ENCODE measurements at places on chromosomes 4 and X.

DNA sequence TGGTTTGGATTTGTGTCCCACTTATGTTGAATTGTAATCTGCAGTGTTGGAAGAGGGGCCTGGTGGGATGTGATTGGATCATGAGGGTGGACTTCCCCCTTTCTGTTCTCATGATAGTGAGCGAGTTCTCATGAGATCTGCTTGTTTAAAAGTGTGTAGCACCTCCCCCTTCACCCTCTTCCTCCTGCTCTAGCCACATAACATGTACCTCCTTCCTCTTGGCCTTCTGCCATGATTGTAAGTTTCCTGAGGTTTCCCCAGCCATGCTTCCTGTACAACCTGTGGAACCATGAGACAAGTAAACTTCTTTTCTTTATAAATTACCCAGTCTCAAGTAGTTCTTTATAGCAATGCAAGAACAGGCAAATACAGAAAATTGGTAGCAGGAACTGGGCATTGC, 138.7 kb downstream of the INPP4B start:
- H3K4me3 ChIP-seq = peak overlapping the region; percentile 7
- no peaks in the 10 kb centered on the region for H3K27me3 ChIP-seq
- DNase-seq = peak; percentile 65
- H3K4me1 ChIP-seq = peaks cover 62% of the 10 kb centered on the region
- H3K36me3 ChIP-seq = peaks cover 26% of the 10 kb centered on the region
- H3K27ac ChIP-seq = peak overlapping the region; percentile 93

DNA sequence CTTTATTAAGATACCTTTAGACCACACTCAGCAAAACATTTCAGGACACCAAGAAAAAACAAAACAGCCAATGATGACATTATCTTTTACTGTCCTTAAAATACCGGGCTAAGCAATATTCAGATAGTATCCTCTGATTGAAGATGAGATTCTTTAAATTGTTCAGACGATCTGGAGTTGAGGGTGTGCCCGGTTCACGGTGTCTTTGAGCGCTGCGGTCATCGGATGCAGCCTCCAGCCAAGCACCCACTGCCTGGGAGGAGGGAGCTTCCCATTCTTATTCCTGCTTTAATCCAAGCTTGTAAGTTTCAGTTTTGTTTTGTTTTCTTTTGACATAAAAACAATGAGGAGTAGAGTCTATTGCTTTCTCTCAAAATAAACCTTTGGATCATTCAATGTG, 14.1 kb downstream of the FAM149A start:
- H3K4me3 ChIP-seq = no peak overlapping the region
- no peaks in the 10 kb centered on the region for H3K36me3 ChIP-seq
- DNase-seq = no peak
- H3K4me1 ChIP-seq = no peaks in the 10 kb centered on the region
- H3K27ac ChIP-seq = no peak overlapping the region

GRCh38 chrX:72084114-72084513, 47.6 kb downstream of the RTL5 start:
- no peak for DNase-seq
- no peaks in the 10 kb centered on the region for H3K4me1 ChIP-seq
- H3K27ac ChIP-seq = no peak overlapping the region
- H3K36me3 ChIP-seq = no peaks in the 10 kb centered on the region
- H3K4me3 ChIP-seq = no peak overlapping the region
- H3K27me3 ChIP-seq = no peaks in the 10 kb centered on the region

DNA sequence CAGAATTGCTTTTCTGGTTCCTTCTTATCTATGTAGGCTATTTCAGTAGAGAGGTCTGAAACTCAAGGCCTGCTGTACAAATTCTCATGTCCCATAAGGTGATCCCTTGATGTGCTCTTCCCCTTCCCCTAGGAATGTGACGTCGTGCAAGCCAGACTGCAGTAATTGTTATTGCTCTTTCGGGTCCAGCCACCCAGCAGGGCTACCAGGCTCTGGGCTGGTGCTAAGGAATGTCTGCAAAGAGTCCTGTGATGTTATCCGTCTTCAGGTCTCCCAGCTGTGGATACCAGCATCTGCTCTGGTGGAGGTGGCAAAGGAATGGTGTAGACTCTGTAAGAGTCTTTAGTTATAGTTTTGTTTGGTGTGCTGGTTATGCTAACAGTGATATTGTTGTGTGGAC, 378.7 kb downstream of the C4orf33 start:
- H3K4me1 ChIP-seq = no peaks in the 10 kb centered on the region
- no peak overlapping the region for H3K27ac ChIP-seq
- H3K27me3 ChIP-seq = no peaks in the 10 kb centered on the region
- no peaks in the 10 kb centered on the region for H3K36me3 ChIP-seq

DNA sequence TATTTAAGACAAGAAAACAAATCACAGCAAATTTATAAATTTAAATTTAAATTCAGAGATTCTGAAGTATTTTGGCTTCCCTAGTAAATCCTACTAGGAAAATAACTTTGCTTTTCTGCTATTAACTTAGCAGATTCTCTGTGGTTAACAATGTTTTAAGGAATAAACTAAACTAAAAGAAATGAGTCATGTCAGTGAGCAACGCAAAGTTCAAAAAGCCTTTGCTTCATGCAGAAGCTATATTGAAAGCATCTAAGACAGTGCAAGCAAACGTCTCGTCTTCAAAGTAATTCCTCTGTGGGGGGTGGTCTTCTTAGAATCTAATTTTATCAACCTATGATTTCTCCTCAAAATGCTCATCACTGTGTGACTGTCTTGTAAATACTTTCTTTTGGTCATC, 30.1 kb downstream of the GABRB1 start:
- no peak overlapping the region for H3K27ac ChIP-seq
- no peaks in the 10 kb centered on the region for H3K4me1 ChIP-seq
- H3K4me3 ChIP-seq = no peak overlapping the region
- H3K36me3 ChIP-seq = no peaks in the 10 kb centered on the region
- H3K27me3 ChIP-seq = no peaks in the 10 kb centered on the region

- H3K36me3 ChIP-seq = no peaks in the 10 kb centered on the region
- H3K4me1 ChIP-seq = no peaks in the 10 kb centered on the region
- no peak for DNase-seq
Measured at GRCh38 chrX:94053575-94053974, 379.6 kb downstream of the FAM133A start.

DNA sequence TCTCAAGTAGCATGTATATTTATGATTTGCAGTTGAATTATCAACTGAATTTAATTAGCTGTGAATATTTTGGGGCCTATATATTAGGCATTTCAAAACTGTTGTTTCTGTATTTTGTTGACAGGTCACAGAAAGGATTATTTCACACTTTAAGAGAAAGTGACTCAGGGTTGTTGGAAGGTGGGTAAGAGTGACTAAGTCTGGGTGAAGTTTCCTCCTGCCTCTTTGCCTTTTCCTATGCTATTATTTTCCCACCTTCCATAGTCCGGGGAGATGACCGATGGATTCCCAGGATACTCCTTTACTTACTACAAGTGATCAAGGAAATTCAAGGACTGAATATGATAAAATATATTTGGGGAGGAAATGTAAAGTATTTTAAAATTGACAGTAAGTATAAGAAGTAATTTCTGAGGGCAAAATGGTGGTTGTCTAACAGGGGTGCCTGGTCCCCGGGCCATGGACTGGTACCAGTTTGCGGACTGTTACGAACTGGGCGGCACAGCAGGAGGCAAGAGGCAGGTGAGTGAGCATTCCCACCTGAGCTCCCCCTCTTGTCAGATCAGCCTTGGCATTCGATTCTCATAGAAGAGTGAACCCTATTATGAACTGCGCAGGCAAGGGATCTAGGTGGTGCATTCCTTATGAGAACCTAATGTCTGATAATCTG, 175.5 kb upstream of the GPRIN3 start:
- H3K4me1 ChIP-seq = no peaks in the 10 kb centered on the region
- no peaks in the 10 kb centered on the region for H3K27me3 ChIP-seq
- DNase-seq = no peak
- H3K36me3 ChIP-seq = no peaks in the 10 kb centered on the region

DNA sequence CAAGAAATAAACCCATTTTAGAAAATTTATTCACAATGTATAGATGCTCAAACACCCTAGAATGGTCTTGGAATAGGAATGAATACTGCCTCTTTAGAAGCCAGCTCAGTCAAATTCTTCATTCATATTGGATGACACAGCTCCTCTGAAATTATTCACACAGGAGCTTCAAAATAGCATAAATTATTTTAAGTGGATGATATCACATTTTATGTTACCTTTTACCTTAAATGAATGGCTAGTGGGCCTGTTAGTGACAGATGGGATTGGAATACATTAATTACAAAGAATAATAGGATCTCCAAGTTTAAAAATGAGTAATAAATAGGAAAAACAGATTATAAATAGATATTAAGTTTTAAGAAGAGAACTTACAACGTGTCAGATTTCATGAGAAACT, 184.4 kb downstream of the GABRB1 start:
- H3K4me3 ChIP-seq = no peak overlapping the region
- no peaks in the 10 kb centered on the region for H3K27me3 ChIP-seq
- H3K36me3 ChIP-seq = no peaks in the 10 kb centered on the region
- no peak for DNase-seq
- H3K27ac ChIP-seq = no peak overlapping the region

GRCh38 chrX:39203427-39203826, 402.2 kb downstream of the MID1IP1 start:
- no peak overlapping the region for H3K27ac ChIP-seq
- H3K4me1 ChIP-seq = peaks cover 21% of the 10 kb centered on the region
- H3K27me3 ChIP-seq = no peaks in the 10 kb centered on the region

DNA sequence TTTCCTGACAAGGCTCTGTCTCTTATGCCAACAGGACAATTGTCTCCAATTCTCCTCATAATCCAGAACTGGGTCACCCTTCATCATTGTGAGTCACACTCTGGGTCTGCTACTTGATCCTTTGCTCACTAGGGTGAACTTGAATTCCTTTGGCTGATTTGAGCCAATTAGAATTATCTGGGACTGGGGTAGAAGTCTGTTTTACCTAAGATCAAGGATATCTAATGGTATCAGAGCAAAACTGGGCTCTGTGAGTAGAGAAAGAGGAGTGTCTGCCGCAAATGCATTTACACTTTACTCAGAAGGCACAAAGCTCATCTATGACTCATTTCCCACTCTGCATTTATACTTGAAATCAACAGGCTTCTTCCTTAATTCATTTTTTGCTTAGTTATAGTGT, 72.6 kb downstream of the PITX2 start:
- no peak overlapping the region for H3K4me3 ChIP-seq
- no peaks in the 10 kb centered on the region for H3K27me3 ChIP-seq
- H3K27ac ChIP-seq = no peak overlapping the region
- DNase-seq = no peak
- H3K4me1 ChIP-seq = no peaks in the 10 kb centered on the region
- H3K36me3 ChIP-seq = peaks cover 71% of the 10 kb centered on the region

DNA sequence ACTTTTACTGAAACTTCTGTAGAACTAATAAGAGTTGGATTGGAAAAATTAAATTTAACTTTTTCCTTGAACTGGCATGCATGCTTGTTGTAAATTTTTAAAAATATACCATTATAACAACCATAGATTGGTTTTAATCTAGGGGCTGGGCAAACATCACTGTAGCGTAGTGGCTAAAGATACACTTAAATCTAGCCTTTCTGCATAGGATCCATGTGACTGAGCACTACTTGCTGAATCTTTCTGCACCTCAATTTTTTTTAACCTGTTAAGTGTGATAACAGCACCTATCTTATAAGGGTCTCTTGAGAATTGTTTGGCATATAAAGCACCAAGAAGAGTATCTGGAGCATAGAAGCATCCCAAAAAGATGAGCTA, 4.1 kb downstream of the ANXA10 start:
- no peak overlapping the region for H3K4me3 ChIP-seq
- no peak for DNase-seq
- H3K4me1 ChIP-seq = no peaks in the 10 kb centered on the region
- H3K27me3 ChIP-seq = no peaks in the 10 kb centered on the region
- H3K36me3 ChIP-seq = no peaks in the 10 kb centered on the region

DNA sequence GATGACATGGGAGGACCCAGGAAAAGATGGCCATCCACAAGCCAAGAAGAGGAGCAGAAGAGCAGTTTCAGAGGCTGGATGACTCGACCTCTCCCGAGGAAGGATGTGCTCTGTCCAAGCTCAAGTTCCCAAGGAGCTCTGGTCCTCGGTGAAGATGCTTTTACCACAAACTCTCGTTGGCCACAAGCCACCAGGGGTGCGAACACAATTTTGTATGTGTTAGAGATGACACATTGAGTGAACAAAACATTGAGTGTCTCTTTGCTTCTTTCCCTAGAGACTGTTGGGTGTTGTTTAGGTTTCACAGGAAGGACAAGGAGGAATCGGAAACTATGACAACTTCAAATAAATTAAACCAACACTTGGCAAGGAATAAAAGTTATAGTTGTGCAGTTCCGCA, 26.3 kb downstream of the FGFBP1 start:
- H3K36me3 ChIP-seq = no peaks in the 10 kb centered on the region
- no peak for DNase-seq
- no peak overlapping the region for H3K27ac ChIP-seq
- H3K27me3 ChIP-seq = no peaks in the 10 kb centered on the region

DNA sequence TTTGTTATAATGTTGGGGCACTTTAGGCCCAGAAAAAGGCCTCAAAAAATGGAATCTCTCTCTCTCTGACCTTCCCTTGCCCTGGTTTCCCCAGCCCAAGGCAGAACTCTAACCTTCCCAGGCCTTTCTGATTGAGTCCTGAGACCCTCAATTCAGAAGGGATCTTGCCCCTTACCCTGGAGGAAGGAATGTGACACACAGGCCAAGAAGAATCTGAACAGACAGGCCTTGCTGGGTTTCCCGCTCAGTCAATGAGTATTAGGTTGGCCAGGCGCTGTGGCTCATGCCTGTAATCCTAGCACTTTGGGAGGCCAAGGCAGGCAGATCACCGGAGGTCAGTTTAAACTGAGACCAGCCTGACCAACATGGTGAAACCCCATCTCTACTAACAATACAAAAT, 27.6 kb downstream of the ELOVL6 start:
- peaks cover 13% of the 10 kb centered on the region for H3K4me1 ChIP-seq
- peaks cover 31% of the 10 kb centered on the region for H3K36me3 ChIP-seq
- no peaks in the 10 kb centered on the region for H3K27me3 ChIP-seq
- H3K4me3 ChIP-seq = no peak overlapping the region

GRCh38 chrX:79268788-79269187, 98.3 kb downstream of the ITM2A start:
- H3K27me3 ChIP-seq = no peaks in the 10 kb centered on the region
- no peak overlapping the region for H3K4me3 ChIP-seq
- no peaks in the 10 kb centered on the region for H3K36me3 ChIP-seq
- H3K27ac ChIP-seq = peak overlapping the region; percentile 89
- no peak for DNase-seq
- peaks cover 59% of the 10 kb centered on the region for H3K4me1 ChIP-seq

- H3K27me3 ChIP-seq = no peaks in the 10 kb centered on the region
- H3K36me3 ChIP-seq = no peaks in the 10 kb centered on the region
- no peaks in the 10 kb centered on the region for H3K4me1 ChIP-seq
- DNase-seq = no peak
- H3K27ac ChIP-seq = no peak overlapping the region
Measured at GRCh38 chrX:41025926-41026701, 59.1 kb upstream of the USP9X start.

Measured in DND-41 (cell line).